ENCODE measurements at places on chromosomes 7 and 10. TPM values are rescaled to one million over a fixed set of nuclear protein-coding genes. Genes with fewer than 3 reads are reported as not detected.

SUGCT gene
- 1.3 TPM for total RNA-seq

GRCh38 chr10:87722716-87723115 is 63.0 kb downstream of the PAPSS2 start:
- no peaks in the 10 kb centered on the region for H3K4me1 ChIP-seq
- no peak for DNase-seq
- no peak overlapping the region for H3K27ac ChIP-seq
- no peaks in the 10 kb centered on the region for H3K36me3 ChIP-seq
- H3K4me3 ChIP-seq = no peak overlapping the region
- H3K27me3 ChIP-seq = no peaks in the 10 kb centered on the region

DNA sequence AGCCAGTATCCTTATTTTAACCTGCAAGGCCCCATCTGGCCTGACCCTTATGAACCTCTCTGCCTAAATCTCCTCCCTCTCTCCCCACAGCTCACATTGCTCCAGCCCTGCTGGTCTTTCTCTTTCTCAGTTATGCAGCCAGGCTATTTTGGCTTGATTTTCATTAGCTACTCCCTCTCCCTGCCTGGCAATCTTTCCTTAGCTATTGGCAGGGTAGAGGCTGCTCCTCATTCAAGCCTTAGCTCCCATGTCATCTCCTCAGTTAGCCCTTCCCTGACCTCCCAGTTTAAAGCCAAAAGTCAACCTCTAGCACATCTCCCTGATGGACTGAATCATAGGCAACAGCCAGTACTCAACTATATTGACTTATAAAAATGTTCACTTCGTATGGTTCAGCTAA is 214.4 kb upstream of the CELF2 start:
- no peaks in the 10 kb centered on the region for H3K27me3 ChIP-seq
- DNase-seq = no peak
- no peaks in the 10 kb centered on the region for H3K36me3 ChIP-seq
- no peak overlapping the region for H3K4me3 ChIP-seq
- H3K27ac ChIP-seq = no peak overlapping the region

GRCh38 chr10:121063744-121064143 is 212.6 kb downstream of the WDR11 start:
- H3K4me3 ChIP-seq = no peak overlapping the region
- H3K36me3 ChIP-seq = no peaks in the 10 kb centered on the region
- no peak overlapping the region for H3K27ac ChIP-seq
- no peaks in the 10 kb centered on the region for H3K27me3 ChIP-seq
- H3K4me1 ChIP-seq = no peaks in the 10 kb centered on the region

All from CD8-positive, alpha-beta memory T cell (primary cell).